ENCODE measurements at places on chromosomes 5 and 9. TPM values are rescaled to one million over a fixed set of nuclear protein-coding genes. Genes with fewer than 3 reads are reported as not detected.

- DNase-seq: no peak
Measured at GRCh38 chr5:150499437-150499956, 8.4 kb upstream of the NDST1 start.

CDC20B gene
- not detected for total RNA-seq

- no peak for DNase-seq
Measured at GRCh38 chr5:136132087-136132486, 558 bp upstream of the SMAD5 start.

- no peak for DNase-seq
Measured at GRCh38 chr5:143987264-143987663, 175.3 kb downstream of the HMHB1 start.

HTR1A gene
- not detected for total RNA-seq

ALDOB gene
- total RNA-seq: not detected

GRCh38 chr5:124627815-124628595, 118.4 kb downstream of the ZNF608 start:
- DNase-seq: no peak

ZNF169 gene
- total RNA-seq: 4.9 TPM

- DNase-seq: no peak
Measured at GRCh38 chr5:118963169-118963568, 25.2 kb downstream of the DTWD2 start.

All from kidney epithelial cell (primary cell).